Muscle of back (tissue), 13 donors: ENCODE measurements at places on chromosomes 6 and 20.

- no peak for DNase-seq
These were observed 572 bp upstream of the ZDHHC14 start for GRCh38 chr6:157380458-157380778.

- DNase-seq = no peak
These were observed 13.3 kb downstream of the VAPB start for GRCh38 chr20:58402305-58402704.

DNA sequence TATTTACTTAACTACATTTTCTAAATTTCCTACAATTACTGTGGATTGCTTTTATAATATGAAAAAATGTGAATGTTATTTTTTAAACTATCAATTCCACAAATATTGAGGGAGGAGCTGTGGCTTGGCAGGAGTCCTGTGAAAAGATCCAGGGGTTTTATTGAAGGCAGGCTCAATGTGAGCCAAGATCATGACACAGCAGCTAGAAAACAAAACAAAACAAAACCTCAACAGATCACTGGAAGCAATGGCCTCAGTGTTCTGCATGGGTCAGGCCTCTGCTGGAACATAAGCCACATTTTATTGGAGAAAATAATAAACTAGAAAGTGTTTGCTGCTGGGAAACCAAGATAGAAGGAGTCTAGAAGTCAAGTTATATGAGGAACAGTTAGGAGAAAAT is 19.4 kb upstream of the RCAN2 start:
- peak; percentile 55 for DNase-seq

- DNase-seq = no peak
These were observed 983 bp downstream of the RBBP9 start for GRCh38 chr20:18496042-18496441.

- no peak for DNase-seq
These were observed 64.0 kb downstream of the MAP3K5 start for GRCh38 chr6:136728033-136728939.

- DNase-seq = peak; percentile 68
These were observed 234.9 kb upstream of the MCHR2 start for GRCh38 chr6:100228834-100229441.

GRCh38 chr6:29561091-29561490 is 1.6 kb upstream of the UBD start:
- DNase-seq = no peak

- DNase-seq = no peak
These were observed 223.9 kb upstream of the THEMIS start for GRCh38 chr6:128124713-128125112.

GRCh38 chr20:33999025-33999649 is 5.4 kb downstream of the RALY start:
- DNase-seq = no peak

- no peak for DNase-seq
These were observed 482.9 kb downstream of the PTPRT start for GRCh38 chr20:42706759-42707158.

- DNase-seq = no peak
These were observed 33.8 kb downstream of the KIF16B start for GRCh38 chr20:16539280-16540021.

DNA sequence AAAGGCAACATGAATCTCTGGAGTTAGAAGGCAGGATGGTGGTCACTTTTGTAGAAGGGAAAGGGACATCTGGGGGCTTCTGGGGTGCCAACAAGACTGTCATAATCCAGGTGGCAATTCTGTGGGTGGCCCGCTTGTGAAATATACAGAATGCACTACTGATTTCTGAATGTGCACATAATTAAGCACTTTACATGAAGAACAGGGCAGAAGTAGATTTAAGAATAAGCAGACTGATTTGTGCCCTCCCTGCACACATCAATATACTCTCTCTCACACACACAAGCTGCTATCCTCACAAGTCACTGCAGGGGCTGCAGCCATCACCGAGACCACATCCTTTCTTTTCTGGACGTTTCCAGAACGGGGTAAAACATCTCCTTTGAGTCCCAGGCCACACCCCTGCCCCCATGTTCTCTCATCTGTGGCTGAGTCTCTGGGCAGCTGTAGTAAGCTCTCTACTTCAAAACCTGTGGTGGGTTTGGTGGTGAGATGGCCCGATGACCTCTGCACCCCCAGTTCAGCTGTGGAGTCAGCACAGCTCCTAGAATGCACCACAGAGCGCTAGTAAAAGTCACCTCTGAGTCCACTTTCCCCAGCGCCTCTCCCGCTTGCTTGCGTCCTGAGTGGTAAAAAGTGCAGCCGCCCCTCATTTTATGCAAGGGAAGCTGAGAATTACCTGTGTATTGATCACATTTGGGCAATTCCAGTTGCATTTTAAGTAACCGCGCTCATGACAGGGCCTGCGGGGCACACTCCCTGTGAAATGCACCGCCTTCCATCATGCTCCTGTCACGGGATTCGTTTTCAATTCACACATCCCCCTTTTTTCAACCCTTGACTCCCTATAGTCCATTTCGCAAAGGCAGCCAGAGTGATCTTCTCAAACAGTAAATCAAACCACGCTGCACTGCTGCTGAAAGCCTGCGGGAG is 115.5 kb downstream of the NFATC2 start:
- no peak for DNase-seq

DNA sequence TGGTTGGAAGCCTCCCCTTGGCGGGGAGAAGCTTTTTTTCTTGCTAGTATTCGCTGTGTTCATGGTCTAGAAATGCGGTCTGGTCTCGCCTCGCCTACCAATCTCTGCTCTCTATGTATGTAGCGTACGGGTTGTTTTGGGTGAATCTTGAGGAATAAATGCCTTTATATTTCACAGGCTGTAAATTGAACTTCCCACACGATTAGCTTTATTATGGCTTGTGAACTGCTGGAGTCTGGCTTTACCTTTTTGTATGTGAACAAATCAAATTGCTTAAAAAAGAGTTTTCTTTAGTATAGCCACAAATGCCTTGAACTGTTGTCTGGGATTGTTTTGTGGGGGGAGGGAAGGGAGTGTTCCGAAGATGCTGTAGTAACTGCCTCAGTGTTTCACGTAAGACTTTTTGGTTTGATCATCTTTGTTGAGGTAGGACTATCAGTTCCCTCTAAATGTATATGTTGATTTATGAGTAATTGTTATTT is 2.2 kb downstream of the INSM1 start:
- no peak for DNase-seq

GRCh38 chr6:95413789-95414188 is 163.5 kb upstream of the MANEA start:
- DNase-seq = no peak

- DNase-seq = no peak
These were observed 1.3 kb upstream of the KIAA0408 start for GRCh38 chr6:127460465-127460864.

- DNase-seq = no peak
These were observed 59.2 kb upstream of the PIM1 start for GRCh38 chr6:37110500-37111461.

DNA sequence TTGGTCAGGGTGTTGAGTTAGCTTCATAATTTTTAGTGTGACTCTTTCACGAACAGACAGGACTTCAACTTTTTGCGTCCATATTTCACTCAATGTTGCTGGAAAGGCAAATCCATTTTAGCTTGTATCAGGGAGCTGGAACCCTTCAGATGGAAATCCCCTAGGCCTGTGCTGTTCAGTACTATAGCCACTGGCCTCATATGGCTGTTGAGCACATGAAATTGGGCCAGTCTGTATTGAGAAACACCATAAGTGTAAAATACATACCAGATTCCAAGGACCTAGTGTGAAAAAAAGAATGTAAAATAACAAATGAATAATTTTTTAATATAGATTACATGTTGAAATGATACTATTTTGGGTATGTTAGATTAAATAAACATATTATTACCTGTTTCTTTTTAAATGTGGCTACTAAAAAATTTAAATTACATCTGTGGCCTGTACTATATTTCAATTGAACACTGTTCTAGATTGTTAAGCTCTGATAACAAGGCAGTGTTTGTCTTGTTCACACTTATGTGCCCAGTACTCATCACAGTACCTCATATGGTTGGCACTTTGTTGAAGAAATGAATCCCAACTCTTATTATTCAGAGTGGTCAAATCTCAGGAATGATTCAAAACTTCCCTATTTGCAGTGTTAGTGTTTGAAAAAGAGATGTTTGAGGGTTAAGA is 34.3 kb downstream of the CTNNBL1 start:
- DNase-seq = no peak

- no peak for DNase-seq
These were observed 307.5 kb upstream of the SULF2 start for GRCh38 chr20:48092596-48093280.

- DNase-seq = no peak
These were observed 14.7 kb downstream of the CYP39A1 start for GRCh38 chr6:46637933-46638332.

- no peak for DNase-seq
These were observed 115.9 kb downstream of the QRSL1 start for GRCh38 chr6:106745197-106745770.

DNA sequence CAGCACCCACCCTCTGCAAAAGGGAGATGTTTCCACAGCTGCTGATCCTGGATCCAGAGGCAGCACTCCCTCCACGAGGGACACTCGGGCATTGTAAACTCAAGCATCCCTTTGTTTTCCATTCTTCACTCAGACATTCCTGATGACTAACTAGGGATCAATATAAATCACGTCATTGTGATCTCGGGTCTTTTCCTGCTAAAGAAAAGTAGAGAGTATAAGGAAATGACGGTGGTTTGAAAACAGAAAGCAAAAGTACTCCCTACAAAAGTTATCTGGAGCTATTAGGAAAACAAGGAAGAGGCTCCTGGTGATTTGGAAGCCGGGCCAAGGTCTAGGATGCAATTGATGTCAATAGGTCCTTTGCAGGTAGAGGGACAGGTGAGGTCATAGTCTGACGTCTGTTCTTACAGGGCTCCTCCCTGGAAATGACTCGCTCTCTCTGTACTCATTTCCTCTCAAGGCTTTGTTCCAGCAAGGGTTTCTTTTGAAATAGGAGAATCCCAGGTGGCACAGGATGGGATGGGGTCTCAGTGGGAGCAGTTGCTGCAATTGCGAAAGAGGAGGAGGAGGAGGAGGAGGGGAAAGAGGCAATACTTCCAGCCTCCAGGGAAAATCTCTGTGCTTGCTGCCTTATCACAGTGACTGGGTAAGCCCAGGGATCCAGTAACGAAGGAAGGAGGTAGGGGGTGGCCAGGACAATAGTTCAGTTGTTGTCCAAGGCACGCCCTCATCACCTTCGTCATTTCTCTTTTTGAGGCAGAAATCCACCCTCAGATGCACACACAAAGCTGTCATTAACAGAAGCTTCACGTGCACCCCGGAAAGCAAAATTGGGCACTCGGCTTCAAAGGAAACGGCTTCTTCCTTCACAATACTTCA is 222.8 kb downstream of the LY86 start:
- peak; percentile 65 for DNase-seq

GRCh38 chr6:39225543-39225942 is 3.7 kb downstream of the KCNK5 start:
- no peak for DNase-seq

- DNase-seq = no peak
These were observed 8.4 kb upstream of the E2F1 start for GRCh38 chr20:33694639-33695012.

DNA sequence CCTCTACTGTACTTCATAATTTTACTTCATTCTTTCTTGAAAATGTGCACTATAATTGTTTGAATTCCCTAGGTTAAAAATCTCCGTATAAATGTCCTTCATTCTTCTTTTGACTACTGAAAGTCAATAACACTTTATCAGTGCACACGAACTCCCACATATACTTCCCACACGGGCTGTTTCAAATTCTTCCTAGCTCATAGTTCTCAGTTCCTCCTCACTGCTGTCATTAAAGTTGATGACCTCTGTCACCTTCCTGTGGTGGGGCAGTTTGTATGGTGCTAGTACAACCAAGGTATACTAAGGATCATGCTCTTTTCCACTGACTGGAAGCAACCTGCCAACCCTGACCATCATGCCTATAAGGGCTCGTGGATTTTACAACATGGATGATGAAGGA is 40.0 kb upstream of the CD2AP start:
- DNase-seq = no peak

GRCh38 chr20:63574156-63574828 is at the start of gene HELZ2:
TSS of gene HELZ2 (minus strand) at chr20:63574239. CDS start at chr20:63572385, 1,854 bp downstream.
- peak; percentile 82 for DNase-seq

DNA sequence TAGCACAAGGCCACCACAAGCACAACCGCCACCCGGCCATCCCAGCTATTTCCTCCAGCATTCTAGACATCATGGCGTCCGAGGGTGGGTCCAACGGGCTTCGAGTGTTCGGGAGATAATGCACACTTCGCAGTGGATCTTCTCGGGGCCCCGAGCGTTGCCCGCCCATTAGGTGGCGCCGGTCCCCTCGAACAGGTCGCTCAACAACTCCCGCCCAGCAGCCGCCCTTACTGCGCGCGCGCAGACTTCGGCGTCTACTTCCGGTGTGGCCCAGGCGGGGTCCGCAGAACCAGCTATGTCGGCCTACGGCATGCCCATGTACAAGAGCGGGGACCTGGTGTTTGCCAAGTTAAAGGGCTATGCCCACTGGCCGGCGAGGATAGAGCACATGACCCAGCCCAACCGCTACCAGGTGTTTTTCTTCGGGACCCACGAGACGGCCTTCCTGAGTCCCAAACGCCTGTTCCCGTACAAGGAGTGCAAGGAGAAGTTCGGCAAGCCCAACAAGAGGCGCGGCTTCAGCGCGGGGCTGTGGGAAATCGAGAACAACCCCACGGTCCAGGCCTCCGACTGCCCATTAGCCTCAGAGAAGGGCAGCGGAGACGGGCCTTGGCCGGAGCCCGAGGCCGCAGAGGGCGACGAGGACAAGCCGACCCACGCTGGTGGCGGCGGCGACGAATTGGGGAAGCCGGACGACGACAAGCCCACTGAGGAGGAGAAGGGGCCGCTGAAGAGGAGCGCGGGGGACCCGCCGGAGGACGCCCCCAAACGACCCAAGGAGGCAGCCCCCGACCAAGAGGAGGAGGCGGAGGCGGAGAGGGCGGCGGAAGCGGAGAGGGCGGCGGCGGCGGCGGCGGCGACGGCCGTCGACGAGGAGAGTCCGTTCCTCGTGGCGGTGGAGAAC is at the start of gene HDGFL1:
Gene HDGFL1, plus strand, starts transcription at position 286 of the 904 bp plus-strand sequence. Its CDS starts 10 bp downstream, at position 296.
- DNase-seq = no peak

DNA sequence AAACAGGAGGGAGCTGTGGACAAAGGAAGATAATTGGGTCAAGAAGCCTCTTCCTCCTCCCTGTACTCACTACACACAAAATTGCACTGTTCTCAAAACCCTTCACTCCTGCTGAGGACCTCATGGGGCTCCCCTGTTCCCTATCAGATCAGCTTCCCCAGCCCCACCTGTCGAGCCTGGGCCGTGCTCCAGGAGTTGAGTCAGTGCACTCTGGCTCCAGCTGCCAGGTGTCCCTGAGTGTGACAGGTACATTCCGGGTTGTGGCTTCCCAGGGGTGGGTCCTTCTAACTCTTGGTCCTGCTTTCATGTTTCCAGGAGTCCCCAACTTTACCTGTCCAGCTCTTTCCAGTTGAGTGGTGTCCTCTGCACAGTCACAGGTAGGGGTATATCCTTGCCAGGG is 8.4 kb downstream of the RAB5IF start:
- DNase-seq = no peak

- no peak for DNase-seq
These were observed 385.5 kb downstream of the HDGFL1 start for GRCh38 chr6:22954749-22955385.

GRCh38 chr6:44105993-44106740 is 21.1 kb downstream of the MRPL14 start:
- no peak for DNase-seq

GRCh38 chr6:604579-604978 is 52.3 kb downstream of the HUS1B start:
- DNase-seq = no peak

GRCh38 chr6:47737406-47737805 is 39.0 kb downstream of the ADGRF4 start:
- DNase-seq = peak; percentile 9
